ENCODE measurements at places on chromosomes 1 and 21. TPM values are rescaled to one million over a fixed set of nuclear protein-coding genes. Genes with fewer than 3 reads are reported as not detected.

DNA sequence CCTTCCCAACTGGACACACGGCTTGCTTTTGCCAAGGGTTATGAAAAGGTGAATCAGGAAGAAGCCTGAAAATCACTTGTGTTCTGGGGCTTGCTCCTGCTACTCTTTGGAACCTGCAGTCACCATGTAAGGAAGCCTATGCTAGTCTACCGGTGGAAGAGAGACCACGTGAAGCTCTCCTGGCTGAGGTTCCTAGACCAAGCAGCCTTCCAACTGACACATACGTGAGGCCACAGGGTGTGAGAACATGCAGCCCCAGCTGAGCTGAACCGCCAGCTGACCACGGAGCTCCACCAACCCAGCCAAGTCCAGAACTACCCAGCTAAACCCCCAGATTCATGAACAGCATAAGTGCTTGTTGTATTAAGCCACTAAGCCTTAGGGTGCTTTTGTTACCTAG lies 72.8 kb upstream of the KRTAP19-8 start:
- no peaks in the 10 kb centered on the region for H3K27me3 ChIP-seq
- no peaks in the 10 kb centered on the region for H3K36me3 ChIP-seq
- no peak overlapping the region for H3K27ac ChIP-seq
- no peaks in the 10 kb centered on the region for H3K4me1 ChIP-seq
- no peak overlapping the region for H3K4me3 ChIP-seq

DNA sequence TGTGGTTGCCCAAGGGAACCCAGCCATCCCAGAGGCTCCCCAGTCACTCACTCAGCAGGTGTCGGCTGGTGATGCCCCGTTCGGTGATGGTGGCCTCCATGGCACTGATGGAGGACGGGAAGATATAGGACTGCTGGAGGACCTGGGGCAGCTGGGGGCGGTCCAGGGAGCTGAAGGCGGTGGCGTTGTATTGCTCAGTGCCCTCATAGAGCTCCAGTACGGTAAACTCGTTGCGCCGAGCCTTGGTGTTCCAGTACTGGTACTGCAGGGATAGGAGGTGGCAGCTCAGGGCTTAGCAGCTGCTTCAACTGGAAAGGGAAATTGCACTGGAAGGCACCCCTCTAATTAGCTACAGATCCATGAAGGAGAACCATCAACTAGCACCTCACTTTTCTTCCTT lies 12.5 kb upstream of the UBR4 start:
- H3K4me1 ChIP-seq, result peaks cover 10% of the 10 kb centered on the region
- H3K36me3 ChIP-seq, result peaks cover 63% of the 10 kb centered on the region
- DNase-seq, result no peak
- H3K4me3 ChIP-seq, result no peak overlapping the region
- no peak overlapping the region for H3K27ac ChIP-seq

DNA sequence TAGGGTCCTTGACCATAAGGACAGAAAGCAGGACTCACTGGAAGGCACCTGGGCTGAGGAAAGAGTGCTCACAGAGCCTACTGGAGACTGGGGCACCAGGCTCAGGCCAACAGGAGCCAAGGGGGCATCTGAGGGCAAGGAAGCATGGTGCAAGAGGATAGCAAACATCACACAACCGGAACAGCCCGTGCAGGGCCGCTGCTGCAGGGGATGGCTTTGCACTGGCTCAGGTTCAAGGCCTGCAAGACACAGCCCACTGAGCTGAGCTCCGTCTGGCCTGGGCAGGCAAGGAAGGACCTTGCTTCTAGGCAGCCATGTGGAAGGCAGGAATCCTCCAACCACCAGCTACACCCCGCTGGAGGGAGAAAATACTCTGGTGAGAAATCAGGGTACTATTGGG lies 59.8 kb upstream of the KIF26B start:
- H3K27me3 ChIP-seq, result no peaks in the 10 kb centered on the region
- no peaks in the 10 kb centered on the region for H3K36me3 ChIP-seq
- H3K27ac ChIP-seq, result no peak overlapping the region
- no peaks in the 10 kb centered on the region for H3K4me1 ChIP-seq
- no peak for DNase-seq
- H3K4me3 ChIP-seq, result no peak overlapping the region

DNA sequence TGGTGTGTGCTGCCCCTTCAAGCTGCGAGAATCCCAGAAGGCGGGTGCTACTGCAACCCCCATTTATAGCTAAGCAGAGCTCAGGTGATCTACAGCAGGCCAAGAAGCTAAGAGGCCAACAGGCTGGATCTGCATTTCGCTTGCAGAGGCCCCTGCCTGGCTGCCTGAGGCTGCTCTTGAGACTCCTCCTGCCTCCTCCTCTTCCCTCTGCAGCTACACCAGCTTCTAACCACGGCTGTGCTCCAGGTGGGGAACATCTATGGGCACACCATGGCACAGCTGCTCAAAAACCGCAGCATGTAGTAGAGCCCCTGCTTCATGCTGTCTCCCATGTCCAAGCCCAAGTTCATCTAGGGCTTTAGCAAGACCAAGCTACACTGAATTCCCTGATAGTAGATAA lies 72.9 kb upstream of the ZNF678 start:
- H3K4me3 ChIP-seq, result no peak overlapping the region
- no peaks in the 10 kb centered on the region for H3K27me3 ChIP-seq
- no peaks in the 10 kb centered on the region for H3K4me1 ChIP-seq
- H3K36me3 ChIP-seq, result no peaks in the 10 kb centered on the region
- no peak for DNase-seq
- no peak overlapping the region for H3K27ac ChIP-seq

GRCh38 chr1:163477276-163477830 lies 155.6 kb downstream of the NUF2 start:
- no peak for DNase-seq
- H3K27me3 ChIP-seq, result no peaks in the 10 kb centered on the region
- H3K36me3 ChIP-seq, result peaks cover 1% of the 10 kb centered on the region
- no peaks in the 10 kb centered on the region for H3K4me1 ChIP-seq
- H3K27ac ChIP-seq, result no peak overlapping the region
- H3K4me3 ChIP-seq, result no peak overlapping the region

The TMEM125 gene
- not detected for total RNA-seq

The GCSAML gene
- 0.27 TPM for total RNA-seq

The PTGFRN gene
- total RNA-seq, result 8.4 TPM

The PDZK1 gene
- total RNA-seq, result not detected
